CD4-positive, alpha-beta T cell treated with Interleukin-17A for 1 hour (primary cell): ENCODE measurements at places on chromosomes 2 and 18.

- peak; percentile 70 for DNase-seq
These were observed 44.4 kb downstream of the PTPN2 start for GRCh38 chr18:12839526-12840196.

GRCh38 chr2:109438146-109438545 is 175.6 kb downstream of the SEPTIN10 start:
- no peak for DNase-seq

DNA sequence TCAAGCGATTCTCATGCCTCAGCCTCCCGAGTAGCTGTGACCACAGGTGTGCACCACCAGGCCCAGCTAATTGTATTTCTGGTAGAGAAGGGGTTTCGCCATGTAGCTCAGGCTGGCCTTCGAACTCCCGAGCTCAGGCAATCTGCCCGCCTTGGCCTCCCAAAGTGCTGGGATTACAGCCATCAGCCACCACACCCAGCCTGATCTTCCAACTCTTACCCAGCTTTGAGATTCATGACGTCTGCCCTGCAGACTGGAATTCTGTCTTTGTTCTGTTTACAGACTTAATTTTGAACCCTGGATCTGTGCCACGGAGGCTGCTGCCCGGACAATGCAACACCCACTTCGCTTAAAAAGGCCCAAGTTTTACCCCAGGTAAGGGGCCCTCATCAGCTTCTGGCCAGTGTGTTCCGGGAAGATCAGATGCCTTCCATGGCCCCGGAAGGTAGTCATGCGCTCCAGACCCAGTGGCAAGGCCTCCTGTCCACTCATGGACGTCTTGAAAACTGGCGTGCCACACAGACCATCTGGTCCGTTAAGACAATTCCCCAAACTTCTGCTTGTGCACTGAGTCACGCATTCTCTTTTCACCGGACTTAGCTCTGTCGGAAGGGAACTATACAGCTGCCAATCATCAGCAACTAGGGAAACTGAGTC is 5.5 kb downstream of the PXDN start:
- DNase-seq: no peak

- peak; percentile 38 for DNase-seq
These were observed 53.8 kb downstream of the CTAGE1 start for GRCh38 chr18:22363867-22364463.

DNA sequence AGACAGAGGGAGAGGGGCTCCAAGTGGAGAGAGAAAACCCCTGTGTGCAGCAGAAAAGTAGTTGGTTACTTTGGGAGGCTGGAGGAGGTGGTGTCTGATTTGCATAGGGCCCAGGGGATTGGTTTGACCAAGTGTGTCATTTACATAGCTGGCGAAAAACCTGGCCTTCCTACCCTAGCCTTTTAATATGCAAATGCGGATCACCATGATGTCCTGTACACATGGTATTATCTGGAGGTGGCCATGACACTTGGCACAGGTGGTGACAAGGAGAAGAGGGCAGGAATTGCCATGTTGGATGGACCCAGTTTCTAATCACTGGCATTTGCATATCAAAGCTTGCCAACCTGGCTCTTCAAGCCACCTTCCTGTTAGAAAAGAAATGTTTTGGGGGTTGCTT is 120.8 kb upstream of the CHAC2 start:
- DNase-seq: no peak

DNA sequence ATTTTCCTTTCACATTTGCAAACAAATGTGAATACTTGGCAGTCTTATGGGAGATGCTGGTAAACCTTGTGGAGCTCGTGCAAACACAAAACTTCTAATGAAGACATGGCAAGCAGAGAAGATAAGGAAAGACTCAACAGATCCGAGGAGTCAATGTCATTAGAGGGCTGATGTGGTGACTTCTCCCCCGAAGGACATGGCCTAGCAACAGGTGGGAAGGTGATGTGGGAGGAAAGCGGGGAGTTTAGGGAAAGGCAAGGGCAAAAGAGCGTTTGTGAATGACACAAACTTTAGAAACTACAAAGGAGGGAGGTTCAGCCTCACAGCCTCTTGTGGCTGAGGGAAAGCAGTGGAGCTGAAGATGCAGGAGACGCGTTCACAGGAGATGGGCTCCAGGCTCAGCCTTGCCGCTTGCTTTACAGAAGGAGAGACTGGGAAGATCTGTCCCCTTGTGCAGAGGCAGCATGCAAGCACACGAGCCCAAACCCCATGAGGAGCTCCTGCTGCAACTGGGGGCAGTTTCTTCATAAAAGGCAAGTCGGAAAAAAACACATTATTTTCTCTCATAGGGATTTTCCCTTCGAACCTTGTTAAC is 86.6 kb downstream of the SOWAHC start:
- DNase-seq: no peak

GRCh38 chr2:45067859-45068570 is 58.8 kb upstream of the SIX2 start:
- DNase-seq: no peak

- no peak for DNase-seq
These were observed 217.5 kb downstream of the TGIF1 start for GRCh38 chr18:3667255-3668137.

GRCh38 chr18:49581371-49581770 is 19.5 kb downstream of the LIPG start:
- DNase-seq: no peak

DNA sequence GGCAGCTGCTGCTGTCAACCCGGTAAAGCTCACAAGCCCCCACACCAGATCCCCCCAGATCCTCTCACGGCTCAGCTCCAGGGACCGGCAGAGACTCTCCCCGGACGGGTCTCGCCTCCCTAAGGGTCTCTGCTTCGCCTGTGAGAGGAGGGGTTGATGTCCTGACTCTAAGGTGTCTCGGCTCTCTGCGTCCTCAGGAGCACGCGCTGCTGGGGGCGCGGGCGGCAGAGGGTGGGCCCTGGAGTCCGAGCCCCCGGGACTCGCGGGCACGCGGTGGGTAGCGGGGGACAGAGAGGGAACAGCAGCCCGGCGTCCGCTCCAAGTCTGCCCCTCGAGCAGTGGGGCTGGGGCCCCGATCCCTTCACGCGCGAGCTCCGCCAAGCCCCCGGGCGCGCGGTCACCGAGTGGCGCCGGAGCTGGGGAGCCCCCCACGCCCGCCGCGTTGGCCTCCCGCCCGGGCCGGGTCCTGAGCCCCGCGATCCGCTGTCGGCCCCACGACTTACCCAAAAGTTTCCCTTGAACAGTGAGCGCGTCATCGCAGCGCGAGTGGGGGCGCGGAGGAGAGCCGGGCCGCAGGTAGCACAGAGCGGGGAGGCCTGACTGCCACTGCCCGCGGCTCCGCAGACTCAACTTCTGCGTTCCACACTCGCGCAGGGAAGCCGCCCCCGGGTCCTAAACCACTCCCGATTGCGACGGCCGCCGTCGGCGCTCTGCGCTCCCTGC is at the start of gene PSTPIP2:
Gene PSTPIP2 (minus strand): TSS at position 608 of the 723 bp plus-strand sequence. CDS start 72 bp downstream, at position 536.
- DNase-seq: peak; percentile 69

- DNase-seq: peak; percentile 7
These were observed 5.4 kb upstream of the TDRD15 start for GRCh38 chr2:21118302-21118920.

GRCh38 chr2:62966991-62967390 is 83.6 kb upstream of the OTX1 start:
- no peak for DNase-seq
